ENCODE measurements at places on chromosomes 5 and 9.

DNA sequence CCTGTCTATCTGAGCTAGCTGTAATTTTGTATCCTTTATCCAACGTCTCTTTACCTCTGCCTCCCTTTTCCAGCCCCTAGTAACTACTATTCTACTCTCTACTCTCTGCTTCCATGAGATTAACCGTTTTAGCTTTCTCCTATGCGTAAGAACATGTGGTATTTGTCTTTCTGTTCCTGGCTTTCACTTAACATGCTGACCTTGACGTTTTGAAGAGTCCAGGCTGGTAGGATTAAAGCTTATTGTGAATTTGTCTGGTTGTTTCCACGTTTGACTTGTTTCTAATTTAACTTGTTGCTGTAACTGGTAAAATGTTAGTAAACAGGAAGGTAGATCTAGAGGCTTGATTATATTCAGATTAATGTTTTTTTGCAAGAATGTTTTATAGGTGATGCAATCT, 385.3 kb downstream of the PSAT1 start:
- peaks cover 22% of the 10 kb centered on the region for H3K4me1 ChIP-seq
- no peak for DNase-seq
- no peak overlapping the region for H3K27ac ChIP-seq
- no peak overlapping the region for H3K4me3 ChIP-seq
- H3K36me3 ChIP-seq, result no peaks in the 10 kb centered on the region
- H3K27me3 ChIP-seq, result no peaks in the 10 kb centered on the region

- no peak overlapping the region for H3K27ac ChIP-seq
- no peak overlapping the region for H3K4me3 ChIP-seq
- no peak for DNase-seq
- no peaks in the 10 kb centered on the region for H3K36me3 ChIP-seq
These were observed 21.1 kb downstream of the SPOCK1 start for GRCh38 chr5:137478043-137478442.

DNA sequence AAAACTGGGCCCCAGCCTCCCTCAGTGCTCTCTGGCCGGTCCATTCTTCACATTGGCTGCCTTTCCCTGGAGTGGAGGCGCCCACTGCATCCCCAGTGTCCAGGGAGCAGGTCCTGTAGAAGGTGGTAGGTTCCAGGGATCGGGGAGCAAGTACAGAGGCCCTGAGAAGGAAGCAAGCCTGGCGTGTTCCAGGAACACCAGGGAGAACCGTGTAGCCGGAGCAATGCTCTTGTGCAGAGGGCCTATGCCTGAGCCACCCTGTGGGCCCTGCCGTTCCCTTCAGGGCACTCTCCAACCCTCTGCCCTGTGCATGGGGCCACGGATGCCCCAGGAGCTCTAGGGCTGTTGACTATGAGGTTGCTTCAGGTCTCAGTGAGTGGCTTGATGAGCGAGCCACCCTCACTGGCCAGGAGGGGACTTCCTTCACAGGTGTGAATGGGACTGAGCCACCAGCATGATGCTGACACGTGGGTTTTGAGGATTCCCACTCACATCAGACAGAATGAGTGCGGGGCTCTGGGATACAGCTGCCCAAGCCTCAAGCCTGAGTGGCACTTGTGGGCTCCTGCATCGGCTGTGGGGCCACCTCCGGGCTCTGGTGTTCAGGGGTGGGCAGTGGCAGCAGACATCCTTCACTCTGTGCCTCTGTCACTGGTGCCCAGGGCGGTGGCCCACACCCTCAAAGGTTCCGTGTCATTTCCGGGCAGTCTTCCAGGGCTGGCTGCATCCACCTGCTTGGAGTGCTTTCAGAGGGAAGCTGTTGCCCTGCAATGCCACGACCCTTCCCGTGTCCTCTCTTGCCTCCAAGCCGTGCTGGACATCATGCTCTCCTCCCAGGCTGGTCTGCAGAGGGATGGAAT, 54.4 kb downstream of the ADAMTS2 start:
- no peaks in the 10 kb centered on the region for H3K27me3 ChIP-seq
- peaks cover 5% of the 10 kb centered on the region for H3K4me1 ChIP-seq
- no peak for DNase-seq
- H3K4me3 ChIP-seq, result no peak overlapping the region
- no peak overlapping the region for H3K27ac ChIP-seq

GRCh38 chr9:18250053-18250452, 223.9 kb upstream of the ADAMTSL1 start:
- H3K4me1 ChIP-seq, result no peaks in the 10 kb centered on the region
- H3K4me3 ChIP-seq, result no peak overlapping the region
- H3K27me3 ChIP-seq, result no peaks in the 10 kb centered on the region
- no peak overlapping the region for H3K27ac ChIP-seq

DNA sequence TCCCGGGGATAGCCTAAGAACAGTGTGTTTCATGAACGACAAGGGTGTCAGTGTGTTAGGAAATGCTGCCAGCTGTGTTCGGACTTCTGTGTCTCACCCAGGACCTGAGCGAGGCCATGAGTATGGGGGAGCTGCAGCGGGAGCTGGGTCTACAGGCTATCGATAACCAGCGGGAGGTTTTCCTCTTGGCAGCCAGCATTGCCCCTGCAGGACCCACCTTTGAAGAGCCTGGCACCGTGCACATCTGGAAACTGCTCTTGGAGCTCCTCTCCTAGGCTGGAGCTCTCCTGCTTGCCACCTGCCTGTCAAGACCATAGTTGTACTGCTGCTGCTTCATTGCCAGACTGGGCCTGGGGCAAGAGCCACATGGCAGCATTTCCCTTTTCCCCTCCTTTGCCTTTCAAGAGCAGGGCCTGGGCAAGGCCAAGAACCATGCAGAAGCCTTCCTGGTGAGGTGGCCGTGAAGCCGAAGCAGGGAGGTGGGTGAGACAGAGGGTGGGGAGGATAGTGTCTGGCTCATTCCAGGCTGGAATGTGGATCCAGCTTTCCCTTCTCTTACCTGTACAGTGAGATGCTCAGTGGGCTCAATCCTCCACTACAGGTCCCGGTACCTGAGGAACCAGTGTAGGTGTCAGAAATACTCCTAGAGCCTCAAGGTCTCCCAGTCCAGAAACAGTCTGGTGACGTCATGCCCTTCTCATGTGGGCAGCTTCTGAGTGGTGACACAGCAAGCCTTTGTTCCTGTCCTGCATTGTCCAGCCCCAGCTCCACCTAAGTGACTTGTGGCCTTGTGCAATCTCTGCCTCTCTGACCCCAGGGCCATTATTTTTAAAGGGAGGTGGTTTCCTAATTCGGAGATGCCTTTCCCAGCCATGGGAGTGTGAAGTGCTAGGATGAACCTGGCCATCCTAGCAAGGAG, 6.6 kb downstream of the ARL10 start:
- no peak overlapping the region for H3K4me3 ChIP-seq
- no peaks in the 10 kb centered on the region for H3K4me1 ChIP-seq
- no peak for DNase-seq
- H3K27me3 ChIP-seq, result peaks cover 7% of the 10 kb centered on the region

- peaks cover 19% of the 10 kb centered on the region for H3K4me1 ChIP-seq
- H3K27ac ChIP-seq, result peak overlapping the region; percentile 18
- no peaks in the 10 kb centered on the region for H3K36me3 ChIP-seq
- peak; percentile 71 for DNase-seq
- H3K27me3 ChIP-seq, result no peaks in the 10 kb centered on the region
These were observed 559.8 kb downstream of the HINT1 start for GRCh38 chr5:130605234-130605633.

DNA sequence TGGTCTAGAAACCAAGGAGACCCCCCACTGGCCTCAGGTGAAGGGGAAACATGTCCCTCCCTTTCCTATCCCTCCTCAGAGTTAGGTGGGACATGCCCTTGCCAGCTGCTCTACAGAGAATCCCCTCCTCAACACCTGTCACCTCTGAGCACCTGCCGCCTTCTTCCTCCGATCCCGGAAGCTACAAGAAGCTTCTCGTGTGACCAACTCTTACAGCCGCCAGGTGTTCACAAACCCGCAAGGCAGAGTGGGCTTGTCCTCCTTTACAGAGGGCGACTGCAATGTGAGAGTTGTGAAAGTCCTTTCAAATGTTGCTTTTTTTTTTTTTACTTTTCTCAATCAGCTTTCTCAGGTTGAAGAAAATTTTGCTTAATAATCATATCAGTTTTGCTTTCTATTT, 3.7 kb upstream of the ICE1 start:
- no peak overlapping the region for H3K4me3 ChIP-seq
- H3K4me1 ChIP-seq, result peaks cover 10% of the 10 kb centered on the region
- no peak overlapping the region for H3K27ac ChIP-seq
- H3K36me3 ChIP-seq, result no peaks in the 10 kb centered on the region
- DNase-seq, result no peak
- H3K27me3 ChIP-seq, result no peaks in the 10 kb centered on the region

DNA sequence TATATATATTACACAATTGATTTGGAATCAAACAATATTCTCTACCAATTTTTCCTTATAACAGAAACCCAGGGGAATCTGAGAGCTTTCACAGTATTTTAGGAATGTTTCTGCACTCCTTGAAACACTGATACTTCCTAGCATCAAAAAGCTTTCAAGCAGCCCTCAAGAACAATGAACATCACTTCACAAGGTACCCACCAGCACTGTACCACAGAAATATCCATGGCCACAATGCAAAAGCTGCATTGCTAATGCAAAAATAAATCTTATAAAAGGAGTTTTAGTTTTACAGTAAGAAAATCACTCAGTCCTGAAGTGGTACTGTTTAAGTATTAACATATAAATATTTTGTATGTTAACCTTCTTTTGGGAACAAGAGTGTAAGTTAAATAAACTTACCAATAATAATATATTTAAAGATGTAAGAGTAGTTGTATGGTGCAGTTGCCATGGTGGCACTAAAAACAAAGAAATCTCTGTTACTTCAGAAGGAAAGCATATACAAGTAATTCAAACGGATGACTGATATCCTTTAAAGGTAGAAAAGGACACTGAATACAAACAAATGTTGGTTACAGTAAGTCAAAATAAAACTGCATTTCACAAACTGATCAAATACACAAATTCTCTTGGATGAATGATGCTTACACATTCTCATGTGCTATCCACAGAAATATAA, 8.6 kb downstream of the RAB14 start:
- no peaks in the 10 kb centered on the region for H3K36me3 ChIP-seq
- H3K27me3 ChIP-seq, result no peaks in the 10 kb centered on the region
- H3K4me1 ChIP-seq, result peaks cover 4% of the 10 kb centered on the region
- H3K4me3 ChIP-seq, result no peak overlapping the region

DNA sequence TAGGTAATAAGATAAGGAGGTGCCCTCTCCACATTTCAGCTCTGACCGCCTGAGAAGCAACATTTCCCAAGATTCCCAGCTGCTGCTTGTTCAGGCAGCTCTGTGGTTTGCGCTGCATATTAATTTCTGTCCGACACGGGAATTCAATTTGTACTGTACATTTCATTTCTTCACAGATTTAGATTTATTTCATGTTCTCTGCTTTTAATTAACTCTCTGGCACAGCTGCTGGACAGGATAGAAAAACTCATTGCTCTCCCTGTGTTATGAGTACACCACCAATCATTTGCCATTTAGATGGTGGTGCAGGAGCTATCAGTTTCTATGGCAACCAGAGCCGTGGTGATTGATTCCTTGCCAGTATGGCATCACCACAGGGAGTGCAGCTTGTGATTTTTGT, 558.5 kb downstream of the DMRTA1 start:
- peaks cover 4% of the 10 kb centered on the region for H3K4me1 ChIP-seq
- DNase-seq, result peak; percentile 29
- no peak overlapping the region for H3K27ac ChIP-seq
- no peaks in the 10 kb centered on the region for H3K36me3 ChIP-seq

- H3K27ac ChIP-seq, result no peak overlapping the region
- DNase-seq, result no peak
These were observed 87.4 kb downstream of the PTCD2 start for GRCh38 chr5:72407541-72407940.

- H3K27me3 ChIP-seq, result peaks cover 15% of the 10 kb centered on the region
- no peak for DNase-seq
- no peak overlapping the region for H3K4me3 ChIP-seq
- H3K4me1 ChIP-seq, result peaks cover 5% of the 10 kb centered on the region
- no peaks in the 10 kb centered on the region for H3K36me3 ChIP-seq
- no peak overlapping the region for H3K27ac ChIP-seq
These were observed 163.1 kb downstream of the PAX5 start for GRCh38 chr9:36870960-36871359.

- no peak for DNase-seq
- no peaks in the 10 kb centered on the region for H3K27me3 ChIP-seq
- H3K27ac ChIP-seq, result no peak overlapping the region
- no peak overlapping the region for H3K4me3 ChIP-seq
These were observed 30.4 kb upstream of the SYNPO start for GRCh38 chr5:150609843-150610584.
